ENCODE measurements at places on chromosomes 6 and 20.

GRCh38 chr6:14981960-14982359 lies 263.9 kb upstream of the JARID2 start:
- DNase-seq, result no peak

DNA sequence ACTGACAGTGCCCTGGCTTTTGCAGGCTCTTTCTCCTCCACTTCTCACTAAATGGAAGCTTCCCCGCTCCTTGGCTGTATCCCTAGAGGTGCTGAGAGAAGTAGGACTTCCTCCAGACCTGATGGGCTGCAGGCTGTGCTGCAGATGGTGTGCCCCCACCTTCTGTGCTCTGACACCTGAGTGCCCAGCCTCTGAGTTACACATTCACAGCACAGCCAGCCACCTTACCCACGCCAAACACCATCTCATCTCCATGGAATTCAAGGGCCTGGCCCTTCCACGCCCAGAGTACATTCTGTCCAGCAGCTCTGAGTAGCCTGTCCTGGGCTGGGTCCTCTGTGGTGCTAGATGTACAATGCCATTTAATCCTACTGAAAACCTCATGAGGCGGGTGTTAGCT lies 5.3 kb downstream of the SFTA2 start:
- DNase-seq, result no peak

- no peak for DNase-seq
These were observed 173.6 kb downstream of the CDKAL1 start for GRCh38 chr6:20707870-20708269.

GRCh38 chr6:71420693-71421328 lies 132.2 kb downstream of the OGFRL1 start:
- DNase-seq, result no peak

DNA sequence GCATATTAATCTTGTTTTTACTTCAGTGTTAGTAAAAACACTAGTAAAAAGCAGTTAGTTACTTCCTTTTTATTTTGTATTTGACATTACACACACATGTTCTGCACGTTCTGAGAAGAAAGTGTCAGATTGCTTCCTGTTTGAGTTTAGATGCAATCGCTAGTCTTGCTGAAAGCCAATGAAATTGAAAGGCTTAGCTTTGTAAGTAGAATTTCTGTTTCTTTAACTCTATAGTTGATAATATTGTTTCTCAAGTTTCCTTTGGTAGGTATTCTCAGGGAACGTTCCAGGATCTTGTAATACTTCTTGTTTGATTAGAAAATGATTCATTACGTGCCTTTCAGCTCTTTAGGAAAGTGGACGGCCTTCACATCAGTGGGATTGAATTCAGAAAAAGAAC lies 55.0 kb downstream of the CDKAL1 start:
- no peak for DNase-seq

- no peak for DNase-seq
These were observed 79.0 kb downstream of the SAMD3 start for GRCh38 chr6:130143709-130144108.

DNA sequence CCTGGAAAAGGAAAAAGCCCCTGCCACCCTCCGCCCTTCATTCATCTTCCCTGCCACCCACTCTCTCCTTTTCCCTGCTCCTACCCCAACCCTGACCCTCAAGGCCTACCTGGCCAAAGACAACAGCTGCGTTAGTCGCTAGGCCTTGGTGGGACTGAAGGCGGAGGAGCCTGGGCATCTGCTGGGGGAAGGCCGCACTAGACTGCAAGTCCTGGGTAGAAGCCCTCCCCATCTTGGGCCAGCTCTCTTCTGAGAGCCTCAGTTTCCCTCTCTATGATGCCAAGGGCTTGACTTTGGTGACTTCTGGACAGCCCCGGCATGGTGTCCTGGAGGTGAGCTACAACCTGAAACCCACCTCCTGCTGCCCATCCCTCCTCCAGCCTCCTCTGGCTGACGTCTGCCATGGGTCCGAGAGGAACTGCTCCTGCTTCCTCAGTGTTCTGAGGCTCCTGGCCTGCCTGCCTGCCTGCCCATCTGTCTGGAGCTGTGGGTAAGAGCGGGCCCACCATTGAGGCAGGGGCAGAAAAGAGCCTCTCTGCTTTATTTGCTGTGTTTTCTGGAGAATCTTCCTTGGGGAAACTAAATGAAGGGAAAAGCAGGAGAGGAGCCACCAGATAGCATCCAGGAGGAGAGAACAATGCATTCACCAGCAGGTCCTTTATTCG lies 7.5 kb upstream of the FOXC1 start:
- DNase-seq, result no peak

- DNase-seq, result no peak
These were observed 401.8 kb downstream of the SAMD5 start for GRCh38 chr6:147910281-147910680.

DNA sequence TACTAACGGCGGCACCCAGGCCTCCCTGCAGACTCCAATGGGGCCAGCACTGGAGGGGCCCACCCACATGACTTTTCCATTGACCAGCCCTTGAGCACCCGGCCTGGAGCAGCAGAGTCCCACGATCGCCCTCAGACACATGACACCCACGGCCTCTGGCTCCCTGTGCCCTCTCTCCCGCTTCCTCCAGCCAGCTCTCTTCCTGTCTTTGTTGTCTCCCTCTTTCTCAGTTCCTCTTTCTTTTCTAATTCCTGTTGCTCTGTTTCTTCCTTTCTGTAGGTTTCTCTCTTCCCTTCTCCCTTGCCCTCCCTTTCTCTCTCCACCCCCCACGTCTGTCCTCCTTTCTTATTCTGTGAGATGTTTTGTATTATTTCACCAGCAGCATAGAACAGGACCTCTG lies 26.1 kb upstream of the FANCE start:
- no peak for DNase-seq

DNA sequence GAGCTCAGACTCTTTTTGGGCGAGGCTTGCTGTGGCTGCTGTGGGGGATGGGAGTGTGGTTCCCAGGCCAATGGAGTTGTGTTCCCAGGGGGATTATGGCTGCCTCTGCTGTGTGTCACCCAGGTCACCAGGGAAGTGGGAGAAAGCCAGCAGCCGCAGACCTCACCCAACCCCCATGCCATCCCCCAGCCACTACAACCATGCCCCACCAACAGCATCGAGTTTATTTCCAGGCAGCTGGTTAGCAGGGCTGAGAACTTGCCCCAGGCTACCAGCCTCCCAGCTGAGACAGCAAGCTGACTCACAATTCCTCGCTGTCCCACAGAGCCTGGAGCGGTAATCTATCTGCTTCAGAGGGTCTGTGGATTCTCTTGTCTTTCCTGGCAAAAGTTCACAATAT lies 331.7 kb downstream of the FRK start:
- DNase-seq, result no peak

DNA sequence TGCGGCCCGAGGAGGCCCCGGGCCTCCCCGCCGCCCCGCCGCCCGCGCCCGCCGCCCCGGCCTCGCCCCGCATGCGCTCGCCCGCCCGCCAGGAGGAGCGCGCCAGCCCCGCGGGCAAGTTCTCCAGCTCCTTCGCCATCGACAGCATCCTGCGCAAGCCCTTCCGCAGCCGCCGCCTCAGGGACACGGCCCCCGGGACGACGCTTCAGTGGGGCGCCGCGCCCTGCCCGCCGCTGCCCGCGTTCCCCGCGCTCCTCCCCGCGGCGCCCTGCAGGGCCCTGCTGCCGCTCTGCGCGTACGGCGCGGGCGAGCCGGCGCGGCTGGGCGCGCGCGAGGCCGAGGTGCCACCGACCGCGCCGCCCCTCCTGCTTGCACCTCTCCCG lies 1.5 kb downstream of the FOXQ1 start:
- no peak for DNase-seq

All from stimulated activated CD4-positive, alpha-beta T cell treated with anti-CD3 and anti-CD28 coated beads, Interleukin-2, amount 100 ng/mL, for 4 hours (primary cell).